ENCODE measurements at places on chromosomes 3 and 15.

- no peak for DNase-seq
Observed at GRCh38 chr3:2976212-2976611, 134.0 kb downstream of the IL5RA start.

DNA sequence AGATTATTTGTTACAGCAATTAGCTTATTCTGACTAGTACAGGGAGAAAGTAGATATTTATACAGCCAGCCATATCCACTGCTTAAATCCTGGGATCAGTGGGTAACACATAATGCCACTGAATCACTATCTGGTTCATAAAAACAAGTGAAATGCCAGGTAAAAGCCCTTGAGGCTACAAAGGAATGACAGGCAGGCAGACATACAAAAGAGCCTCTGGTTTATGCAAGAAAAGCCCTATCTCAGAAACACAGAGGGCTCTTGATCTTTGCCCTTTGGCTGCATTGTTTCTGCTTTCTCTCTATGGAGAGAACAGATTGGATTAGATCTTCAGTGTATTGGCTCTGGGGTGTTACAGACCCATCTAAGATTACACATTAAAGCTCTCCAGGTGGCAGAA lies 115.4 kb upstream of the GADL1 start:
- no peak for DNase-seq

- no peak for DNase-seq
Observed at GRCh38 chr15:85583923-85584390, 203.6 kb downstream of the AKAP13 start.

DNA sequence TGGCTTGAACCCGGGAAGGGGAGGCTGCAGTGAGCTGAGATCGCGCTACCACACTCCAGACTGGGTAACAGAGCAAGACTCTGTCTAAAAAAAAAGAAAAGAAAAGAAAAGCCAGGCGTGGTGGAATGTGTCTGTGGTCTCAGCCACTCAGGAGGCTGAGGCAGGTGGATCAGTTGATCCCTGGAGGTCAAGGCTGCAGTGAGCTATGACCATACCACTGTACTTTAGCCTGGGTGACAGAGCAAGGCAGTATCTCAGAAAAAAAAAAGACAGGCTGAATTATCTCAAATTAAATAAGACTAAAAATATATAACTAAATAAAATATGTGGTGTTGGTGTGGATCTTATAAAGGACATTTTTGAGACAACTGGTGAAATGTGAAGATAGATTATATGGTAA lies 20.6 kb downstream of the SMARCC1 start:
- no peak for DNase-seq

DNA sequence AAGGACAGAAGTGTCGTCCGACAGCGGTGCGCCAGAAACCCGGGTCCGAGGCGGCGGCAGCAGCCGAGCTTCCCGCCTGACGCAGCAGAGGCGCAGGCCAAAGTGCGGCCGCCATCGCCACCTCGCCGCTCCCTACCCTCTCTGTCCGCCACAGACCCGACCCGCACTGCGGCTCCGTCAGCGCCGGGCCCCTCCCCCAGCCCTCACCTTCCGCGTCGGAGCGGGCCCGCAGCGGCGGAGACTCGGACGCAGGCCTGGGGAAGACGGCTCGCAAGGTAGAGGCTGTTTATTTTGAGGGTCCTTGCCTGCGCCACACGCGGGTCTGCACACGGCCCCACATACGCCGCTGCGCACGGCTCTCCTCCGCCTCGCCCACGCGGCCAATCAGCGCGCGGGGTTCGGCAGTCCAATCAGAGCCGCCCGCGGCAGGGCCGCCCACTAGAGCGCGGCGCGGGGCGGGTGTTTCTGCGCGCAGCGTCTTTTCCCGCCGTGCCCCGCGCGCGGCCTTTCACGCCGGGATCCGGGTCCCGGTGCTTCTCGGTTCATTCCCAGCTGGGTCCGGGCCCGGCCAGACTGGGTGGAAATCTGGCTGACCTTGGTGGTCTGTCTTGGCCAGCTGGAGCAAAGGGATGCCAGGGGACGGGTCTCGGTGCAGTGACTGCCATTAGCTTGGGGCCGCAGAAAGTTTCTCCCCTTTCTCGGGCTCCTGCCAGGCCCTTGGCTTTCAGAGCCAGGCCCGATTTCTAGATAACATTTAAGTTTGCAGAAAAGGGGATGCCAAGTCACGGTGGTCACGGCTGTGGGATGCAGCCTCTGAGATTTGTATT lies at the start of gene CNBP:
Gene CNBP, minus strand, starts transcription at position 328 of the 827 bp plus-strand sequence. CDS start 12,139 bp downstream, outside the sequence.
- DNase-seq = peak; percentile 52
